ENCODE measurements at places on chromosomes 4 and X.
A peak's percentile ranks its signal among the peaks of the same experiment; 100 is the strongest.

GRCh38 chr4:54783402-54784110 is 125.8 kb downstream of the KIT start:
- no peak overlapping the region for H3K27ac ChIP-seq
- no peaks in the 10 kb centered on the region for H3K27me3 ChIP-seq
- H3K4me3 ChIP-seq, result no peak overlapping the region
- DNase-seq, result no peak
- H3K4me1 ChIP-seq, result no peaks in the 10 kb centered on the region

DNA sequence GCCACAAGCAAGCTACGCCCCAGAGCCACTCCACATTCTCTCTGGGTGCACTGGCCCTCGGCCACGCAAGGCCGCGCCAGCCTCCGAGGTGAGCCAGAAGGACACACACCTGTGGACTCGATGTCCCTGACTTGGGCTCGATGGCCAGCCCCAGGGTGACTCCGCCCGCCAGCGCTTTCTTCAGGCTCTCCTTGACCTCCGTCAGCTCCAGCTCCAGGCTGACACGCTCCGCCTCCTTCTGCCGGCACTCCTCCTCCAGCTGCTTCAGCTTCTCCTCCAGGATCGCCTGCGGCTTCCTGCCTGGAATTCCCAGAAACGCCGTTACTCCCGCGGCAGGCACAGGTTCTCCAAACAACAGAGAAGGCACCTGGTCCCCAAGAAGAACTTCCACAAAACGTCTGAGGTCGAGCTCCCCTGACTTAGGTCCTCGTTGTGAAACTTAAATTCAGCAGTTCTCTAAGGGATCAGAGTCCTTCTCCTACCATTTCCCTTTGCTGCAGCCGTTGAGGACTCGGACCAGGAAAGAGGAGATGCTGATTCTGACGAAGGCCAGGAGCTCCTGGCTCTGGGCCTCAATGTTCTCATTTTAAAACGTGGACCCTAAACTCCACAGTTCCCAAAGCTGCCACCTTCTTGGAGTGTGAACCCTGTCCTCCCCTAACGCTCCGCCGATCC is 166.8 kb downstream of the AFAP1 start:
- no peak overlapping the region for H3K27ac ChIP-seq
- no peaks in the 10 kb centered on the region for H3K27me3 ChIP-seq
- no peak overlapping the region for H3K4me3 ChIP-seq

DNA sequence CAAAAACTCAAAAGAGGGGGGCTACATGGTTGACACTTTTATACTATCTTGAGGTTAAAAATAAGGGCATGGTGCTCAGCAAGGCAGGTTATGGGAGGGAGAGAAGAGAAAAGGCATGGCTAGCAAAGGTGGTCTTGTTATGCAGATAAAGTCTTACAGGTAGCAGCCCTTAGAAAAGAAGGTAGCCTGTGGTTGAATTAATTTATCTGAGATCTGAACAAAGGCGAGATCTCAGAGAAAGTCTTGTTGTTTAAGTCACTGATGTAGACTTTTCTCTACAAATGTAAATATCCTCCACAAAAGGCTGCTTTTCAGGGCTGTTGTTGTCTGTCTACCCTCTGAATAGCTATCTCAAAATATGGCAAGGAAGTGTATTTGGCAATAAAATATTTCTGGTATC is 1250.4 kb downstream of the PCDH18 start:
- H3K27ac ChIP-seq, result no peak overlapping the region
- no peaks in the 10 kb centered on the region for H3K4me1 ChIP-seq
- H3K4me3 ChIP-seq, result no peak overlapping the region
- H3K27me3 ChIP-seq, result no peaks in the 10 kb centered on the region
- DNase-seq, result no peak

- no peaks in the 10 kb centered on the region for H3K27me3 ChIP-seq
- H3K36me3 ChIP-seq, result no peaks in the 10 kb centered on the region
- no peak overlapping the region for H3K27ac ChIP-seq
- no peak for DNase-seq
- no peak overlapping the region for H3K4me3 ChIP-seq
Observed at GRCh38 chr4:98536631-98537030, 121.8 kb downstream of the TSPAN5 start.

DNA sequence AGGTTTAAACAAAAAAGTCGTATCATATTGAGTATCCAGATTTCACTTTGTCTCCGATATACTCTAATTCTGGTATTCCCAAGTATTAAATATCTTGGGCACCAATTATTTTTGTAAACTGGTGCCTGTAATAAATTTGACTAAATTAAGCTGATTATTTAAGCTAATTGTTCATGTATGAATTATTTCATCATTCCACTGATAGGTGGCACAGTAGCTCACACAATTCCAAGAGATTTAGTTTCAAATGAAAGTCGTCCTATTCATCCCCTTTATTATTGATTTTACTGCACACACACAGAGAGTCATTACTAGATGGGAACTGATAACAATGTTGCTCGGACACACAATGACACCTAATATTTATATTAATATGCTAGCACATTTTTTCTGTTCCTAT is 432.4 kb downstream of the DMD start:
- no peak overlapping the region for H3K4me3 ChIP-seq
- no peaks in the 10 kb centered on the region for H3K36me3 ChIP-seq
- no peaks in the 10 kb centered on the region for H3K4me1 ChIP-seq
- no peak for DNase-seq
- H3K27me3 ChIP-seq, result no peaks in the 10 kb centered on the region
- H3K27ac ChIP-seq, result no peak overlapping the region

DNA sequence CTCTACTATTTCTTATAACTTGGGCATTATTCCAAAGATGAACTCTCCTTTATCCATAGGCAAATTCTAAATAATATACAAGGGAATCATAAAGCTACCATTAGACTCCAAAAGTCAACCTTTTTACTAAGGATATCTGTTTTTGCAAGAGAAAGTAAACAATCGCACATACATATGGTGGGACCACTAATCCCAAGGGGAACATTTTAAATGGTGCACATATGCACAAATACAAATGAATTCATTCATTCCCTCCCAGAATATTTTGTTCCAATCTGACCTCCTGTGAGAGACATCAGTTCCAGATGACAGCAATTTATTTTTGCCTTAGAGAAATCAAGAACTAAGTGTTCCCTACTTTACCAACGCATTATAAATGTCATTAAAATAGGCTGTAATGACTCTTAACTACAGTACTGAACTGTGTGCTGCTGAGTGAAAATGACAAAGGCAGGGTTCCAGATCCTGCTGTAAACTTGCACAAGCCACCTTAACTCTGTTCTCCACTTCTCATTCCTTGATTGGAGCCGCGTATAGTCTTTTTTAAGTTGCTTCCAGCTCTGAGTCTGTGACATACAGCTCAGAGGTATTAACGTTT is 2.0 kb downstream of the DHX15 start:
- no peak for DNase-seq
- no peak overlapping the region for H3K27ac ChIP-seq
- peak overlapping the region; percentile 92 for H3K4me3 ChIP-seq
- peaks cover 47% of the 10 kb centered on the region for H3K4me1 ChIP-seq
- H3K27me3 ChIP-seq, result no peaks in the 10 kb centered on the region
- H3K36me3 ChIP-seq, result no peaks in the 10 kb centered on the region

DNA sequence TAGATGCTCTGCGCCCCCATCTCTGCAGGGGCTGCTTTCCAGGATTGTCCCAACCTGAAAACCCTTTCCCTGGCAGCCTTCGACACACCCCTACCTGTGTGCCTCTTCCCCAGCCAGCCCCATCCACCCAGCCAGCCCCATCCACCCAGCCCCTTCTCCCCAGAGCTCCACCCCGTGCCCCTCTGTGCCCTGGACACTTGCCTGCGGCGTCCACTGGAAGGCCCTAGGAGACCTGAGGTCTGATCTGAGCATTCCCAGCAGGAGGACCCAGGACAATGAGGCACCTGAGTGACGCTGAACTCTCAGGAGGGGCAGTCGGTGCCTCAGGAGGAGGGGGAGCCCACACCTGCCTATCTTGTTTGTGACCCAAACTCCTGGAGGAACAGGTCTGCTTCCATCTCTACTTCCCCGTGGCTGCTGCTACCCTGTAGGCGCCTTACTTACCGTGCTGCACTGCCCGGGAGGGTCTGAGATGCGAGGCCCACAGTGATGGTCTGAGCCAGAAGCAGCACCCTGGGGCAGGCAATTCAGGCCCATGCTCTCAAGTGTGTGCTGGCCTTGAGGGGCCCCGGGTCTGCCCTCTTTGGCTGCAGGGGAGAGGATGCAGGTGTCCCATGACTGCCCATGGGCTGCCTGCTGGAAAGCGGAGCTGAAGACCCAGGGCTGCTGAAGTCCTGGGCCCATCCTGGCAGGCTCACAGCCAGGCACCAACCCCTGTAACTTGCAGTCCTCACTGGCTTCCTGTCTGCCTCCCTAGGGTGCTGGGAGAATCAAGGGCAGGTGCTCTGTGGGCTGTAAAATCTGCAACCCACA is 4.9 kb downstream of the LRPAP1 start:
- H3K27me3 ChIP-seq, result no peaks in the 10 kb centered on the region
- DNase-seq, result no peak
- H3K27ac ChIP-seq, result no peak overlapping the region
- H3K4me3 ChIP-seq, result no peak overlapping the region
- peaks cover 27% of the 10 kb centered on the region for H3K4me1 ChIP-seq
- H3K36me3 ChIP-seq, result peaks cover 8% of the 10 kb centered on the region

GRCh38 chrX:19019996-19020395 is 36.1 kb upstream of the PHKA2 start:
- H3K27ac ChIP-seq, result no peak overlapping the region
- no peaks in the 10 kb centered on the region for H3K27me3 ChIP-seq
- H3K4me3 ChIP-seq, result no peak overlapping the region
- no peaks in the 10 kb centered on the region for H3K36me3 ChIP-seq
- no peak for DNase-seq

DNA sequence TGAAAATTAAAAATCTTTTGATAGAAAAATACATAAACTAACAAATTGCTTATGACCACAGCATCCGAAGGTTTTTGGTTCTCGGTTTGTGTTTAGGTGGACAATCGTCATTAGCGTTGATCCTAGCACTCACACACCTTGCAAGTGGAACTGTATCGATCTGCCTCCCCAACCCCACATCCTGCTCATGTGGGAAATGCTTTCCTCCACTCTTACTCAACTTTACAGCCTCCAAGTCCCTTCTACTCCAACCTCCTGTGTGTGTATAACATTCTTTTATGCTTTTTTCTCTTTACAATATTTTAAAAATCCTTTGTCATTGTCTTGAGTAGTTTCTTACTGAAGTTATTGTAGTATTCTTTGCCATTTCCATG is 15.6 kb upstream of the TMEM131L start:
- no peaks in the 10 kb centered on the region for H3K27me3 ChIP-seq
- H3K27ac ChIP-seq, result no peak overlapping the region
- peak overlapping the region; percentile 6 for H3K4me3 ChIP-seq
- peaks cover 18% of the 10 kb centered on the region for H3K4me1 ChIP-seq

DNA sequence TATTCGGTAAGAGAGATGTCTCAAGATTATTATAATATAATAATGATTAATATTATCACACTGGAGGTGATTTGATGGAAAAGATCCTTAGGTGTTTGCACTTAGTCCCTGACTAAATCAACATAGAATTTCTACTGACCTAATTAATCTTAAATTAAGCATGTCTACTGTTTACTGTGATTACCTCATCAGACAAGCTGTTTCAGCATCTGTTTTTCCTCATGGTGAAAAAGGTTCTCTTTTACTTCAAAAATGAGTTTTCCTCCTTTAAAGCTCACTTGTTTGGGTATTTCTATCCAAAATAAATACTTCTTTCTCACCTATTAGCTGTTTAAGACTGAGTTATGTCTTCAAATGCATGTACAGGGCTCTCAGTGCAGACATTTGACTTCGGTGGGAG is 407.8 kb downstream of the NKX6-1 start:
- no peaks in the 10 kb centered on the region for H3K36me3 ChIP-seq
- H3K27ac ChIP-seq, result no peak overlapping the region
- DNase-seq, result no peak
- H3K27me3 ChIP-seq, result no peaks in the 10 kb centered on the region
- H3K4me1 ChIP-seq, result no peaks in the 10 kb centered on the region
- H3K4me3 ChIP-seq, result no peak overlapping the region

DNA sequence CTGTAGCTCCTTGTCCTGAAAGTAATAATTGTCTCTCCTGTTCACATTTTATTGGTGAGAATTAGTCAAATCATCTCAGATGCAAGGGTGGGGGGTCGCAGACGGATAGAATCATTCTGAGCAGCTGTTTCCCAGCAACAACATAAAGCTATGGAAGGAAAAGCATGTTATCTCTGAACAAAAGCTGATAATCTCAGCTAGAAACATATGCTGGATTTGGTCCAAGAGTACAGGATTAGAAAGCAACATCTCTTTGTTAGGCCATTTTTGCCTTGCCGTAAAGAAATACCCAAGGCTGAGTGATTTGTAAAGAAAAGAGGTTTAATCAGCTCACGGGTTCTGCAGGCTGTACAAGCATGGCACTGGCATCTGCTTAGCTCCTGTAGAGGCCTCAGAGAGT is 472.8 kb upstream of the BOD1L1 start:
- no peak for DNase-seq
- no peak overlapping the region for H3K27ac ChIP-seq
- no peak overlapping the region for H3K4me3 ChIP-seq
- no peaks in the 10 kb centered on the region for H3K27me3 ChIP-seq
- H3K4me1 ChIP-seq, result no peaks in the 10 kb centered on the region
- no peaks in the 10 kb centered on the region for H3K36me3 ChIP-seq

DNA sequence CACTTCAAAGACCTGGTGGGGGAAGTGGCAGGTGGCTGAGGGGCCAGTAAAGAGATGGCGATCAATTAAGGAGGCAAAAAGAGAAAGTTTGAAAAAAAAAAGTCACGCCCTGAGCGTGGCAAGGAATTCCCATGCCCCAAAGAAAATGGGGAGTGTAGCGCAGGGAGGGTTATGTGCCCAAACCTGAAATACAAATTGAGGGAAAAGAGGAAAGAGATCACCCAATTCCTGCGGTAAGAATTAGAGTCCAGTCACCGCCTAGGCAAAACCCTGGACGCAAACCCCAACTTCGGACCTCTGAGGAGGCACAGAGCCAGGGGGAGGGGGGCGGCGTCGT is 595 bp downstream of the ENOX2 start:
- H3K4me1 ChIP-seq, result peaks cover 5% of the 10 kb centered on the region
- H3K4me3 ChIP-seq, result peak overlapping the region; percentile 77
- DNase-seq, result no peak
- no peaks in the 10 kb centered on the region for H3K36me3 ChIP-seq
- H3K27me3 ChIP-seq, result no peaks in the 10 kb centered on the region
- H3K27ac ChIP-seq, result peak overlapping the region; percentile 47

GRCh38 chr4:10026485-10026884 is 5.2 kb upstream of the SLC2A9 start:
- no peaks in the 10 kb centered on the region for H3K36me3 ChIP-seq
- no peak overlapping the region for H3K27ac ChIP-seq
- H3K4me1 ChIP-seq, result no peaks in the 10 kb centered on the region
- no peak for DNase-seq

All from CD8-positive, alpha-beta memory T cell (primary cell).